ENCODE measurements at places on chromosomes 16 and 17. TPM values are rescaled to one million over a fixed set of nuclear protein-coding genes. Genes with fewer than 3 reads are reported as not detected.

EVPL gene
- 17.6 TPM for total RNA-seq

KRTAP17-1 gene
- total RNA-seq: not detected

RUNDC3A gene
- total RNA-seq: 0.18 TPM

FOXC2 gene
- not detected for total RNA-seq

NETO2 gene
- total RNA-seq: 57.4 TPM

SLC16A13 gene
- 4.3 TPM for total RNA-seq

RNF157 gene
- not detected for total RNA-seq

SEPTIN12 gene
- total RNA-seq: not detected

SMIM5 gene
- total RNA-seq: not detected

ABCC12 gene
- not detected for total RNA-seq

PTX4 gene
- total RNA-seq: not detected

CNTD1 gene
- total RNA-seq: not detected

SOX8 gene
- not detected for total RNA-seq

MYH13 gene
- total RNA-seq: not detected

LAT gene
- 1.2 TPM for total RNA-seq

UBE2O gene
- 16.6 TPM for total RNA-seq

TBCD gene
- total RNA-seq: 76.4 TPM

ASPA gene
- not detected for total RNA-seq

TP53TG3B gene
- total RNA-seq: not detected

SCNN1B gene
- total RNA-seq: 0.07 TPM

SLC16A6 gene
- not detected for total RNA-seq

KRT24 gene
- total RNA-seq: 0.07 TPM

LGALS9 gene
- 1.1 TPM for total RNA-seq

KRT36 gene
- total RNA-seq: not detected

ETV4 gene
- 57.4 TPM for total RNA-seq

HASPIN gene
- total RNA-seq: 15.9 TPM

PRRT2 gene
- 0.51 TPM for total RNA-seq

DNAI2 gene
- total RNA-seq: not detected

CIAPIN1 gene
- total RNA-seq: 56.6 TPM

SMURF2 gene
- 193 TPM for total RNA-seq

PHOSPHO1 gene
- 0.31 TPM for total RNA-seq

EVI2B gene
- 0.25 TPM for total RNA-seq

AIPL1 gene
- not detected for total RNA-seq
